ENCODE measurements at places on chromosomes 12 and 14.

DNA sequence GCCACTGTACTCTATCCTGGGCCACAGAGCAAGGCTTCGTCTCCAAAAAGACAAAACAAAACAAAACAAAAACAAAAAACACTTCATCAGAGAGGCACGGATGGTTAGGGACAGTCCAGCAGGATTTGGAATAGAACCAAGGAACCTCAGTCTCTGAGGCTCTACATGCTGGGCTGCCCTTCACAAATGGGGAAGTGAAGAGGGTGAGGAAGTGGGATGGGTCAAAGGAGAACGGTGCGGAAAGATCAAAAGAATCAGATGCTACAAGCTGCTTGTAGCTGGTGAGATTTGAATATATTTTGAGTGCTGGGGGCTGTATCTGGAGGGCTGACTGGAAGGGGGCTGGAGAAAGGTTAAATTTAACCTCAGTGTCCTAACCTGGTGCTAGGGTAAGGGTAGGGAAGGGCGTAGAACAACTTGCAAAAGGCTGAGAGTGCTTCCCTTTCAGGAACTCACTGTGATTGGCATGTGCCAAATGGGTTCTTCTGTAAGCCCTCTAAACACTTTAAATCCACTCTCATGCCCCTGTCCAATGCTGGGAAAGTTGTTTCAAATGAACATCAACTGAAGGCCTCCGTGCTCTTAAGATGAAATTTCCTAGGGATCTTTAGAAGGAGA, 4.6 kb downstream of the FOXJ2 start:
- no peak overlapping the region for H3K4me3 ChIP-seq
- H3K27me3 ChIP-seq, result no peaks in the 10 kb centered on the region
- H3K4me1 ChIP-seq, result peaks cover 18% of the 10 kb centered on the region

DNA sequence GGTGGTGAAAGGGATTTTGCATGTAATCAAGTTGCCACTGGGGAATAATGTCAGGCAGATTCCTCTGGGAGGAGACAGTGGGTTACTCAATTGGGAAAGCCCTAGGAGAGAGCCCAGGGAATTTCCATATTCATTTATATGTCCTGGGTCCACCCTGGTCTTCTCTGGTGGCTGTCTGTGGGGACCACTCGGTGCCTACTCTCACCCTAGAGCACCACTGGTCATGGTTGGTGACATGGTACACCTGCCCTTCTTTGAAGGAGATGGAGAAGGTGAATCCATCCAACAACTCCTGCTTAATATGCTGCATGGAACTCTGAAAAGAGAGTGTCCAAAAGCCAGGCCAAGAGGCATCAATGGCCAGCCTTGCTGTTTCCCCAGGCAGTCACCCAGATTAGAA, 12.8 kb upstream of the RERG start:
- H3K36me3 ChIP-seq, result no peaks in the 10 kb centered on the region
- no peak for DNase-seq
- H3K27me3 ChIP-seq, result no peaks in the 10 kb centered on the region
- no peak overlapping the region for H3K4me3 ChIP-seq
- no peak overlapping the region for H3K27ac ChIP-seq

DNA sequence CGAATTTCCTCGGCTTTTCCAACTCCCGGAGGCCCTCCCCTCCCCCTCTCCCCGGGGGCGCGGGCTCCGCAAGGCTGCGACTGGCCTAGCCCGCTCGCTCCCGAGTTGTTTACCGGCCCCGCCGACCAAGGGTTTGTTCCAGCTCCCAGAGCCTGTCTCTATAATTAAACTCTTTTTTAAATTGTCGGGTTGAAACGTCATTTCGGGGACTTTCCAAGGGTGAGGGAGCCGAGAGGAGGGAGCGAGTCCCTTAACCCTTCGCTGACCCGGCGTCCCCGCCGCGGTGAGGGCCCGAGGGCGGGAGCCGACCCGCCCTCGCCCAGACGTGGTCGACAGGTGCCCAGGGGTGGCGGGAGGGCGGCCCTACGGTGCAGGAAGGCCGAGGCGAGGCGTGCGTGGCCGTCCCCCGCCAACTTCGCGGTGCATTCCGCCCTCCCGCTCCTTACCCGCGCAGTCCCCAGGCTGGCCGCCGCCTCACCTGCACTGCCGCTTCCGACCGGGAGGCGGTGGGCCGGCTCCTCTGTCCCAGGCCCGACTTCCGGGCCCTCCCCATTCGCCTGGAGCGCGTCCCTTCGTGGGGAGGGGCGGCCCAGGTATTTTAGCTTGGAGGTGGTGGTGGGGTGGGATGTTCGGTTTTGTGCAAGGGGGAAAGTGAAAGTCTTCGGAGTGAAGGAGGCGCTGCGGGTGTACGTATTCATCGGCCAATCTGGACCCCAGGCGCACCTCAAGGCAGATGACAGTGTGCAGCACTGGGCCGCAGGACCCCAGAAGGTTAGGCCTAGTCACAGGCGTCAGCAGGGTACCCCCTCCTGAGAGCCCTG, 2.9 kb upstream of the ZFP36L1 start:
- peak overlapping the region; percentile 100 for H3K4me3 ChIP-seq
- no peaks in the 10 kb centered on the region for H3K27me3 ChIP-seq
- DNase-seq, result peak; percentile 79
- no peaks in the 10 kb centered on the region for H3K36me3 ChIP-seq
- peaks cover 6% of the 10 kb centered on the region for H3K4me1 ChIP-seq

DNA sequence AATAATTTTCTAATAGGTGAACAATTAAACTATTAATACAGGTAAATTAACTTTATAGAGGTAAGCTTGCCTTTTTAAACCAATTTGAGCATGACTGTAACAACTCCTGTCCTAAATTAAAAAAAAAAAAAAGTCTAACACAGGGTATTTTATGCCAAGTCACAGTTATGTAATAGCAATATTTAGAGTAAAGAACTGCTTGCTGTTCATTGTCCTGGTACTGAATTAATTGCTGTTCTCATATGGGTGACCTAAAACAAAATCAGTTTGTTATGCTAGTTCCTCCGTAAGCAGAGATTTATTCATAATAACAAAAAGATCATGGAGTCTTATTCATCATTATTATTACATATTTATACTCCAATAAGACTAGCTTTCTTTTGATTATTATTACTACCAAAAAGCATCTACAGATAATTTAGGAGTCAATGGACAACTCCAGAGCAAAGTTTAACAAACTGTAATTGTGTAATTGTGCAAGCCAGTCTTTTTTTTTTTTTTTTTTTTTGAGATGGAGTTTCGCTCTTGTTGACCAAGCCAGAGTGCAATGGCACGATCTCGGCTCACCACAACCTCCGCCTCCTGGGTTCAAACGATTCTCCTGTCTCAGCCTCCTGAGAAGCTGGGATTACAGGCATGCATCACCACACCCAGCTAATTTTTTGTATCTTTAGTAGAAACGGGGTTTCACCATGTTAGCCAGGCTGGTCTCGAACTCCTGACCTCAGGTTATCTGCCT, 98.3 kb downstream of the ITPR2 start:
- H3K4me3 ChIP-seq, result no peak overlapping the region
- no peaks in the 10 kb centered on the region for H3K36me3 ChIP-seq
- DNase-seq, result no peak
- H3K27ac ChIP-seq, result no peak overlapping the region
- H3K4me1 ChIP-seq, result no peaks in the 10 kb centered on the region

DNA sequence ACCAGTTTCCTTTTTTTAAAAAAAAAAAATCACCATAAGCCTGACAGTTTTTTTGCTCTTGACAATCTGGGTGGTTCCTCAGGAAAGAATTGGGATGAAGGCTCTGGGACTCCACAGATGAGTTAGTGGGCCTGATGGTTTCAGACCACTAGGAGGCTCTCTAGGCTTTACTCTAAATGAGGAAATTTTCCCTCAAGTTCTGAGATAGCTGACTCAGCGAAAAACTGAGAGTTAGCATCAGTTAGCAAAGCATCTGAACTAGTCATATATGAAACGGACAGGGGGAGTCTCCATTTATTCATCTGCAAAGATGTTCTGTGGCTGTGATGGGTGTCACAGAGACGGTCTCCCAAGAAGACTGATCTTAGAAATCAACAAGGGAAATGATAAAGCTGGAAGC, 314.3 kb upstream of the OR4E1 start:
- no peaks in the 10 kb centered on the region for H3K36me3 ChIP-seq
- no peaks in the 10 kb centered on the region for H3K4me1 ChIP-seq
- H3K27me3 ChIP-seq, result no peaks in the 10 kb centered on the region
- DNase-seq, result no peak
- H3K27ac ChIP-seq, result no peak overlapping the region

GRCh38 chr14:100453930-100454329, 130.8 kb downstream of the SLC25A47 start:
- no peak overlapping the region for H3K27ac ChIP-seq
- H3K4me1 ChIP-seq, result no peaks in the 10 kb centered on the region
- no peak overlapping the region for H3K4me3 ChIP-seq
- no peaks in the 10 kb centered on the region for H3K36me3 ChIP-seq
- DNase-seq, result no peak

GRCh38 chr12:42285431-42285830, 40.5 kb downstream of the ZCRB1 start:
- no peak overlapping the region for H3K27ac ChIP-seq
- no peaks in the 10 kb centered on the region for H3K27me3 ChIP-seq
- no peak overlapping the region for H3K4me3 ChIP-seq
- no peaks in the 10 kb centered on the region for H3K36me3 ChIP-seq
- H3K4me1 ChIP-seq, result no peaks in the 10 kb centered on the region

DNA sequence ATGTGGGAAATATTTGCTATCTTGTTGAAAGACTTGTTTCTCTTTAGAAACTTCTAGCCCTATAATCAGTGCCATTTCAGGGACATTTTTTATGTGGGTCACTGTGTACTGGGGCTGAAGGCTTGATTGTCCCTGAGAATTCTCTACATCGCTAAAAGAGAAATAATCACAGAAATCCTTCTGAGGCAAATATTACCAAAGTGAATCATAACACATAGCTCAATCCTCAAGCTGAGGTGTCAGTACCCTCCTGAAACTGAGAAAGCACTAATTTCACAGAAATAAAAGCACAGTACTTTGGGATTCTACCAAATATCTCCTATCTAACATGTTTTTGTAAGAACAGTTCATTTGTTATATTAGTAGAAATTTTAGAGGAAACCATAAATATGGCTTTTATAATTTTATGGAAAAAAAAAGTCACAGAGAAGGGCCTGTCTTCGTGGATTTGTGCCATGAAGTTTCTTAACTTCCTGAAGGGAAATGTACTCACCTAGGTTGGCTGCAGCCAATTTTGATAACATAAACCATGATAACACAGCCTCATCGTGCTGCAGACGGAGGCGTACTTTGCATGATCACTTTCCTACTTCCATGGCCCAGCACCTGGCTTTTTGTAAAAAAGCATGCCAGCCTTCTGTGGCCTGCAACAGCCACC, 163.7 kb upstream of the HIF1A start:
- H3K4me1 ChIP-seq, result peaks cover 14% of the 10 kb centered on the region
- H3K4me3 ChIP-seq, result no peak overlapping the region
- no peaks in the 10 kb centered on the region for H3K36me3 ChIP-seq
- no peak overlapping the region for H3K27ac ChIP-seq

DNA sequence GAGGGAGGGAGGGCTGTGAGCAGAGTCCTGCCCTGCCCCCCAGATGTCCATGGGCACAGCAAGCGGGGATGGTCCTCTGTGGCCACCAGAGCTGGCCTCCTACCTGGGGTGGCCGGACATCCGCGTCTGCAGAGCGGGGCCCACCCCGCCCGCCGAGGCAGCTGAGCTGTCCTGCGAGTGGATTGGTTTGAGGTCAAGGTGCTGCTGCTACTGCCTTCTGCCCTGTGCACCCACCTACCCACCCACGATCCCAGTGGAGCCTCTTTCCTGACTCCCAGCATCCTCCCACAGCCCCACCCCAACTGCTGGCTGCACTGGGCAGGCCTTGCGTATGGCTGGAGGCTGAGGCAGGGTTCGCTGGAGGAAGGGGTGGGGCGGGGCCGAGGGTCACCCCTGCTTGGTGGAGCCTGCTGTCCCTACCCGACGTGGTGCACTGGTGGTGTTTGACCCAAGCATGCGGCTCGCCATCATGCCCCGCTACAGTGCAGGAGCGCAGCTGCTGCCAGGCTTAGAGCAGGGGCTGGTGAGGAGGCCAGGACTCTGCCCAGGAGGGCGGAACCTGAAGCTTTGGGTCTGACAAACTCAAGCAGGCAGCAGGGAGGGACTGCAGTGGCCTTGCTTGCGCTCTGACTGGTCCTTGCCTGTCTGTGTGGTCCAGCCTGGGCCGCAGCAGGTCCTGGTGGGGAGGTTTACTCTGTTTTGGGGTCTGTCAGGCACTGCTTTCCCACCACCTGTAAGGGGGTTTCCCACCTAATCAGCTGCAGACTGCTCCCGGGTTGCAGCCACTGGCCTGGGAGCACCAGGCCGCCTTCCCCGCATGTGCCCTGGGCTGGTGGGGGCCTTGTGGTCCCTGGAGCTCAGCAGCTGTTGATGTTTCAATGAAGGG, 23.7 kb downstream of the CEP170B start:
- no peak overlapping the region for H3K4me3 ChIP-seq
- H3K27me3 ChIP-seq, result no peaks in the 10 kb centered on the region
- DNase-seq, result no peak

GRCh38 chr12:104426926-104427546, 29.7 kb upstream of the CHST11 start:
- no peak overlapping the region for H3K4me3 ChIP-seq
- H3K36me3 ChIP-seq, result no peaks in the 10 kb centered on the region
- no peaks in the 10 kb centered on the region for H3K27me3 ChIP-seq
- no peak overlapping the region for H3K27ac ChIP-seq

DNA sequence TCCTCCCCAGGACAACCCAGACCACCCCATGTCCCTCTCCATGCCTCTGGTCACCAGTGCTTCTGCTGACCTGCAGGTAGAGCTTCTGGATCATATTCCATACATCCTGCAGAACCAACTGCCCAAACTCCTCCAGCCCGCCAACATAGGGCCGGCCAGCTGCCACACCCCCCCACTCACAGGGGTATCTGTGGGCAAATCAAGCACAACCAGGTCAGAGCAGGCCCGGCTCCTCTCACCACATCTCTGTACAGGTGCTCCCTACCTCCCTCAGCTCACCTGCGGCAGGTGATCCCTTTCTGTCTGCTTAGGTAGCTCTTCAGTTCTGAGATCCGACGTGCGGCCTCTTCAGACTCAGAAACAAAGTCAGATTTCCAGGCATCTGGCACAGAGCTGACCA, 29.0 kb downstream of the TEP1 start:
- H3K27me3 ChIP-seq, result no peaks in the 10 kb centered on the region
- H3K36me3 ChIP-seq, result peaks cover 30% of the 10 kb centered on the region
- DNase-seq, result no peak
- no peak overlapping the region for H3K4me3 ChIP-seq
- H3K27ac ChIP-seq, result no peak overlapping the region

DNA sequence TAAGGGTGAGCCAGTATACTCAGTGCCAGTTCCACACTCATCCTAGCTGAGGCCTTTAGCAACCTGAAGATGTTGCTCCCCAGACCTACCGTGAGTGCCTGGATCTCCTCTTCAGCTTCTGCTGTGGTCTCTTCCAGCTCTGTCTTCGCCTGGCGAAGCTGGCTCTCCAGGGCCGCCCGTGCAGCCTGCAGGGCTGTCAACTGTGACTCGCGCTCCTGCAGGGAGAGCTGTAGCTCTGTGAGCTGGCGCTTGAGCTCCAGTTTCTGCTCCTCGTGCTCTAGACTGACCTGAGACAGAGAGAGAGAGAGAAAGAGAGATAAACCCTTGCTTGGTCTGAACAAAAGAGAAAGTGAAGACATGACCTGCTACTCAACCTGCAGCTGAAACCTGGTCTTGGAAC, 84.0 kb downstream of the PRKAB1 start:
- H3K4me1 ChIP-seq, result no peaks in the 10 kb centered on the region
- no peaks in the 10 kb centered on the region for H3K27me3 ChIP-seq
- DNase-seq, result no peak
- no peak overlapping the region for H3K27ac ChIP-seq
- no peak overlapping the region for H3K4me3 ChIP-seq
